Activated naive CD4-positive, alpha-beta T cell (primary cell): ENCODE measurements at places on chromosomes 2 and 18.

GRCh38 chr2:7672027-7672684, 754.9 kb downstream of the RNF144A start:
- peak; percentile 4 for DNase-seq

DNA sequence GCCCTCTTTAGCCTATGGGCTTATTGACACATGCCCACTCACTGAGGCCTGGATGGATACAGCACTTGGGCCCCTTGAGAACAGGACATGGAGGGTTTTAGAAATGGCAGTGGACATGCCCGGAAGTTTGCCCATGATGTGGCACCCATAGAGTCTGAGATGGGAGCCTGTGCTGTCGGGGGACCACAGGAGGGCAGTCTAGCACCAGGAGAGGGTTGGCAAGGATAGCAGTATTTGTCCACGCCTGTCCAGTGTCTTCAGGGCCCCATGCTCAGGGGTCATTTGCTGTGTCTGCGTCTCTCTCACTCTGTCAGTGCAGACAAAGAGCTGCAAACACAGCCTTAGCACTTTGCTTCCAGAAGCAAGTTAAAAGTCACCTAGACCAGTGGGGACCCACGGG, 48.7 kb downstream of the IL1RL2 start:
- DNase-seq, result no peak

- no peak for DNase-seq
These were observed 117.7 kb downstream of the CRIM1 start for GRCh38 chr2:36473230-36473629.

DNA sequence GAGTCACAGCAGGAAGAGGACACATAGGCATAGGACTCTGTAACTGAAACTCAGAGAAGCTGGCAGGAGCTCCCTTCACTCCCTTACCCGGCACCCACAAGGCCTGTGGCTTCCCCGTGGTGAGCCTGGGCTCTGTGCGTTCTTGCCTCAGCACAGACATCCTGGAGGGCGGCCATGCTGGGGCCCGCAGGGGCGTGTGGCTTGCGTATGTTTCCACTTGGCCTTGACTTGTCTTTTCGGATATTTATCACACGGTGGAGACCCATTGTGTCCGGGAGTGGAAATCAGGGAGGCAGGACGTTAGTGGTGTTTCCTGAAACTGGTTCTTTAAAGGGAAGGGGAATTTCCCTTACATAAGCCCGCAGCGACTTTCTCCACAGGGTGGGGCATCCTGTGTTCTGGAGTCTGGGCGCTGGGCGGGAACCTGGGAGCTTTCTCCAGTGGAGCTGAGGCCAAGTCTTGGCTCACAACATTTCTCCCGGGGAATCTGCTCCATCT, 49.9 kb upstream of the EML6 start:
- peak; percentile 17 for DNase-seq

DNA sequence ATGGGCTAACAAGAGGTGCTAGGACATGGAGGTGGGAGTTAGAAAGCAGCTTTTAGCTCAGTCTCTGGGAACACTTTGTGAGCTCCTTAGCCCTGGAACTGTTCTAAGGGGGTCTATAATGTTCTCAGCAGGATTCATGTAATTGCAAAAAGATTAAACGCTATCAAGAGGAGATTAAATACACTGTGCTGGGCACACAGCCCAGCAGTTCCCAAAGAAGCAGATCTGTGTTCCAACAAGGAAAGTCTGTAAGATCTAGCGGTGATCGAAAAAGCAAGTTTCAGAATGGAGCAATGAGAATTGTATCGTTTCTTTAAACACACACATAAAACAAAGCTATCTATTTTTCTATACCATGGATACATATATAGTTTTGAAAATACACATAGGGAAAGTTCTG, 2.4 kb upstream of the ARID5A start:
- DNase-seq, result no peak

- DNase-seq, result no peak
These were observed 15.2 kb downstream of the SMYD1 start for GRCh38 chr2:88082781-88083180.

- DNase-seq, result no peak
These were observed 90.7 kb upstream of the LRRTM1 start for GRCh38 chr2:80395251-80395650.

GRCh38 chr2:102070058-102070642, 72.4 kb upstream of the IL1R1 start:
- DNase-seq, result no peak

DNA sequence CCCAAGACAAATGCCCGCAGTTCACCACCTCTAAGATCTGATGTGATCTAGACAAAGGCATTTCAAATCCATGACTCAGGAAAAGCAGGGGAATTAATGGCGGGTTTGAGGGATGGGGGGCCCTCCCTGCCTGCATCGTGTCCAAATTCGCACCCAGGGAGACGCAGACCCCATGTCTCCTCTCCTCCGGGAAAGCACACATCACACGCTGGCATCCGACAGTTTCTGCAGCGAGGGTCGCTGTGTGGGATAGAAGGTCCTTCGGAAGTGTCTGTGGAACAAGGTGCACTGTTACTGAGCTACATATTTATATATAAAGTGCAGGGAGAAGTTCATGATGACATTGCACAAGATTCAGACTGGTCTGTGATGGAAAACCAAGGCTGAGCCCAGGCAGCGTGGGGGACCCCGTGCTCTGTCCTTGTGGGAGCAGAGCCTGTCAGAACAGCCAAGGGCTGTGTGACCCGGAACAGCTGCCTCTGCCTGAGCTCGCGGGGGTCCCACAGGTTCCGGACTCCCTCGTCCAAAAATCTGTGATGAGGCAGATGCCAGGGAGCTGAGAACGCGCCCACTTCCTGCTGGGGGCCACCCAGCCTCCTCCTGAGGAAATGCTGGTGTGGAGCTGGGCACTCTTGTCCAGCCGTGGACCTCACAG, 82.3 kb upstream of the CTDP1 start:
- DNase-seq, result no peak

GRCh38 chr2:47508641-47509040, 105.7 kb downstream of the MSH2 start:
- no peak for DNase-seq

DNA sequence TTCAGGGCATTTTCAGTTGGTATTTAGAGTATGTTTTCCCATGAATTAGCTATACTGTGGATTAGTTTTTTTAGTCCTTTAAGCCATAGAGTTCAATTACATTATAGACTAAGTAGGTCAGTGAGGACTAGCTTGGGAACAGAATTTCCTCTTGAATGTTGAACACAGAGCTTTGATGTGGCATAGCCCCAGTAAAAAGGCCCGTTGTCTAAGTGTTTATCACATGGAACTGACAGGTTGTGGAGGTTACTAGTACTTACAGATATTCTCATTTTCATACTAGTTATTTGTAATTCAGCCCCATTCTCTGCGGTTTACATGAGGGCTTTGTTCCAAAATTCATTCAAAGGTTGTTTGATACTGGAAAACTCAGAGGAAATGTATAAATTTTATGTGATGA, 6.2 kb downstream of the INSIG2 start:
- DNase-seq, result no peak

DNA sequence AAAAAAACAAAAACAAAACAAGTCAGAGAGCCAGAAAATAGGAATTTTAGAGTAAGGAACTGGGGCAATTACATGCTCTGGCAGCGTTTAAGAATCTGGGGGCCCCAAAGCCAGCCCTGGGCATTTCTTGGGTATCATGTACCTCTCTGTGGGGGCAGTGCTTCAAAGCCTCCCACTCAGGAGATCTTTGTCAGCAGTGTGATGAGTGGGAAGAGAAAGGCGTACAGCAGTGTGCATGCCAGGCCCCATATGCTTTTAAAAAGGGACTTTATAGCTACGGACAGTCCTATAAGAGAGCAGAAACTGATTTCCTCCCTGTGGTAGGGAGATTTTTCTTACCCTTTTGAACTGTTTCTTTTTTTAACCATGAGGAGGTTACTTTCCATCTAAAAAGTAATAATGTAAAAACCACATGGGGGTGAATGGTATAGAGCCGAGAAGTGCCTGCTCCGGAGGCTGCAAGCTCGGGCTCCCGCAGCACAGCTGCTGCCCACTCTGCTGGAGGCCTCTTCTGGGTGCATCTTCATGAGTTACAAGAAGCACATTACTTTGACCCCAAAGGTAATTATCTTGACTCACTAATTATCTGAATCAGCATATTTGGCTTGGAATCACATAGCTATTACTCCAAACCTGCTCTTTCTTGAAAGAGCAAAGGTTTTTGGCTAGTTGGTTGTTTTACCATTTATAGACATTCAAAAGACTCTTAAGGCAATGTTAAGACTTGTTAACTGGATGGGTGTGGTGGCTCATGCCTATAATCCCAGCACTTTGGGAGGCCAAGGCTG, 46.4 kb downstream of the PROC start:
- DNase-seq, result no peak

- DNase-seq, result no peak
These were observed 139.6 kb upstream of the MYCN start for GRCh38 chr2:15800495-15801329.

DNA sequence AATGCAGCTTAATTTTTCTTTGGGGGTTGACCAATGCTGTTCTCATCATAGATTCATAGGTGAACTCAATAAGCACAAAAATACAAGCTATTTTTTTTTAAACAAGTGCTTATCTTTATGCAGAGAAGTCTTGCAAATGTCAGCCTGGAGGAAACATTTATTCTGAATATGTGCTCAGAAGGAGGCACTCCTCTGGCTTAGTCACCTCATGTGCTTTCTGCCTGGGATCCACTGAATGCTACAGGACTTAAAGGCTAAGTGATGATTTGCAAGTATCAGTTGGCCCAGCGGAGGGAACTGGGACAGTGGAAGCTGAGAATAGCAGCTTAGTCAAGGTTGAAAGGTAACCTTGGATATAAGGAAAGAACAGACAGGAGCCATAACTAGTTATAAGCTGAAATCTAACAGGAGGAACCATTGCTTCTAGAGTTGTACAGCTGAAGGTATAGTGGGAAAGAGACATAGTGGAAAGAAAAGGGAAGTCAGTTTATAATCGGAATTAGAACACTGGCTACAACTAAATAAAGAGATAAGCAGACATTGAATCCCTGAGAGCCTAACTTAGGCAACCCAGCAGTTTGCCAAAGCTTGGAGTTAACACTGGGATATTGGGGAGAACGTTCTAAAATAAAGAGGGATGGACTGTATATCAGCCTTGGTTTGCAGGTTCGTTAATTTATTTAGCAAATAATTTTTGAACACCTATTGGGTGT, 488.7 kb downstream of the SUCLG1 start:
- DNase-seq, result no peak

DNA sequence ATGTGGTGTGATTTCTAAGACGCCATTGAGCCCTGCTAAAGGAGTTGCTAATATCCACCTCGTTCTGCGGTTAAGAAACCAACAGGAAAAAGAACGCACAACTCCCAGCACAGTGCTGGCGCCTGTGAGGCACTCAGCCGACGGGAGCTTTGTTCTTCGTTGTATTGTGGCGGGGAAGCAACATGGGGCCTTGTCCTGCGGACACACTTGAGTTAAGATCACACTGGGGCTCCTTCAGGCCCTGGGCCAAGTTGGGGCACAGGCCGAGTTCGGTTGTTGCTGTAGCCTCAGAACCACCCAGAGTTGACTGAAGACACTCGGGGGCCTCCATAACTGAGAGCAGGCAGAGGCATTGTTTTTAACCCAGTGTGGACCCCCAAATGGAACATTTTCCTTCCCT, 30.6 kb upstream of the CD8A start:
- no peak for DNase-seq

- DNase-seq, result no peak
These were observed 91.8 kb upstream of the CHST9 start for GRCh38 chr18:27276886-27277285.

- no peak for DNase-seq
These were observed 138.9 kb downstream of the SMAD2 start for GRCh38 chr18:47791461-47791985.

DNA sequence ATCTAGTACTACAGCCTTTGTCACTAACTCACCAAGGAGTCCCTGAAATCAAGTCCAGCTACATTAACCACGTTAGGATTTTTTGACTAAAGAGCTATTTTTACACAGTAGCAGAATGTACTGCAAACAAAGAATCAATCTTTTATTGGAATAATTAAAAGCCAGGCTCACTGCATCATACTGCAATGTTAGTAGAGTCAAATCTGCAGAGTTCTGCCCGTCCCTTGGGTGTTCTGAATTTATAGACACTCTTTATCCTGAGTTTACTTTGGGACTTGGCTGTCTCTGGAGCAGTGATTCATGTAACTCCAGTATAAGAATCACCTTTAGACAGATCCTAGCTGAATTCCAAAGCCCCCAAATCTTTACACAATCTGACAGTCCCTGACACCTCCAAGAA, 127.9 kb upstream of the THSD7B start:
- no peak for DNase-seq

DNA sequence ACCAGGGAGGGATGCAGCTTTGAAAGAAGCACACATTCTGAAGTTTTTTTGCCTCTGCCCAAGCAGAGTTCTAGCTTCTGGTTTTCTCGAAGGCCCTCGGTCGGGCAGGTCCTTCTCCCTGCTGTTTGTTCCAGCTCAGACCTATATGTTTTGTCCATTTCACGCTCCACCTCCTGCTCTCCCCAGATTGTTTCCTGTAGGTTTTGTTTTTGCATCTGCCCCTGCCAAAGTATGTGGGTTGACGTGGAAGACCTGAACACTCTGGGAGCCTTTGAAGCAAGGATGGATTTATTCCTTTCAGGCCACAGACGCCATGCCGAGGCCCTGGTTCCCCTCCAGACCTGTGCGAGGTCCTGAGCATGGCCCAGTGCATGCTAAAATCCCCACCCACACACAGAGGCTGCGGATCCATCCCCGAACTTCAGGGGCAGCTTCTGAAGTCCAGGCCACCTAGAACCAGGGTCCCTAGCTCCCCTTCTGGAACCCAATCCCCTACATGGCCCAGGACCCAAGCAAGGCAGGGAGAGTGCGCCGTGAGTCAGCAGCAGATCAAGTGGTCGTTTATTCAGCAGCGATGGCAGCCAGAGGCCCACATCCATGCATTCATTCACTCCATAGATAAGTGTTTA, 205.4 kb downstream of the KLHL29 start:
- no peak for DNase-seq

DNA sequence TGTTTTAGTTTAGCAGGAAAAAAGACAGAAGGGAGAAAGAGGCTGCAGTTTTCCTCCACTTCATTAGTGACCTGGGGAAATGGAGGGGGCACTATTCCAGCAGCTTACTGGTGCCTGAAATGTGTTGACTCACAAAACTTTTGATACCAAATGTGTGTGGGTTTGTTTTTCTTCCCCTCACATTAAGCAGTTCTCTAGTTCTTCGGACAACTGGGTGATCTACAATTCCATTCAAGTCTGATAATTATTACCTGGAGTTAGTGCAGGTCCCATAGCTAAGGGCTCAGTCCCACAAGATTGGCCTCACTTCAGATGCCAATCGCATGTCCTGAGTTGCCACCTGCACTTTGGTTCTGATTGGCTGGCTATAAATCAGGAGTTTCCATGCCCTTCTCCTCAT, 28.4 kb downstream of the PMAIP1 start:
- DNase-seq, result no peak

- no peak for DNase-seq
These were observed 271.9 kb downstream of the DPP10 start for GRCh38 chr2:114714313-114714712.

DNA sequence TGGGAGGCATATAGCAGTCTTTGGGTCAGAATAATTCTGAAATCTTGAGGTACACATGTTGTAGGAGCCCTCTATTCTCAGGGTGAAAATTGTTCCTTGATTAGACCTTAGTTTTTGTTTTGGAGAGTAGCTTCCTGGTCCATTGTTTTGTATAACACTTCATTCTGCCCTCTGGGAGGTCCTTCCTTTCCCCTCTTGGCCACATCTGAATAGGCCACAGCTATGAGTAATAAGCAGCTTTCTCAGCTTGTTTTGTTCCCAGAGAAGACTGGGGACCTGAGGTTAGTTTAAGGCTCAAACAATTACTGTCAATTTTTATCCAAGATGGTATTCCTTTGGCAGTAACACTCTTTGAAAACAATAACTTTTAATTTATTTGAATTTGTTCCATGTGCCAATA, 72.6 kb upstream of the NOL4 start:
- DNase-seq, result no peak
